ENCODE measurements at places on chromosomes 2 and 18.

- DNase-seq: no peak
These were observed 69.5 kb downstream of the TPGS2 start for GRCh38 chr18:36759167-36759776.

- DNase-seq: no peak
These were observed 79.8 kb upstream of the PIK3C3 start for GRCh38 chr18:41875094-41875780.

- no peak for DNase-seq
These were observed 1.5 kb downstream of the CACNB4 start for GRCh38 chr2:152097290-152097800.

DNA sequence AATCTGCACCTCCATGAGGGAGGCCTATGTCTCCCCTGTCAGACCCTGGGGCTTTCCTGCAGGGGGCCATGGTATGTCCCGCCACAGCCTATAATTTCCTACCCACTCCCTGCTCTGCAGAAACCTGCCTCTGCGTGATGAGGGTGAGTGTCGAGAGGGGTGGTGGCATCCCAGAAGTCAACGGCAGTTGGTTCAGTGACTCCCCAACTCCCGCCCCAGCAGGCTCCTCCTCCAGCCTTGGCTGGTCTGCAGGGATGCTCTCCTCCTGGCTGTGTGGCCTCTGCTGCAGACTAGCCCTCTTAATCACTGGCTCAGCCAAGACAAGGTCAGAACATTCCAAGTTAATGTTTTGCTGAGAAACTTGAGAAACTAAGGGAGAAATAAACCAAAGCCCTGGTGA is 13.3 kb downstream of the CELF4 start:
- DNase-seq: no peak

DNA sequence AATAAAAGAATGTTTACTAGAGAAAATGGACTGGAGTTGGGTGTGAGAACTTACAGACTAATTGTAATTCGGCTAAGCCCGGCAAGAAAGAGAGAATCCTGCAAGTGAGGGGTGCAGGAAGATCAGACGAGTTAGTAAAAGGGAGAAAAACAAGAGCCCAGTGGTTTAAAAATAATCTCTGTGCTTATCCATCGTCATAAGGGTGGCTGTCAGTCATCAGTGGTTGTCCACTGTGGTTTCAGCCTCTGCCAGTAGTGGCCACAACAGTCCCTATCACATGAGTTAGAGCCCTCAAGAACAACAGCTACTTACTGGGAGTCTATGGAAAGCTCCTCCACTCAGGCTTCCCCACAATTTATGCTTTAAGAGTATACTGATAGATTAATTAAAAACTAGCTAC is 239.8 kb downstream of the SETBP1 start:
- DNase-seq: no peak

DNA sequence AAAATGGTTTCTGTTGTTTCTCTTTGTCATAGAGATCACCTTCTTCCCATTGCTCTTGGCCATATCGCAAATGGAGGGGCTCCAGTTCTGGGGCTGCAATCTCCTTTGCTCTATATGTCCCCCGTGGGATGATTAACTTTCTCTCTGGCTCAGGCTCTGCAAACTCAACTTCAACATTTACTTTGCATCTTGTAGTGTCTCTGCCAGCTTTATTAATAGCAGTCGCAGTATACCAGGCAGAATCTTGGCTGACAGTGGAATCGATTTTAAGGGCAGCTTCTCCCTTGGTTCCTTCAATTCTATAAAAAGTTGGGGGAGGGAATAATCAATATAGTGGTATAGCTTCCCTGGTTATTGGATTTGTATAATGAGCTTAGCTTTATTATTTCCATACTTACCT is 30.5 kb downstream of the TTN start:
- DNase-seq: no peak

DNA sequence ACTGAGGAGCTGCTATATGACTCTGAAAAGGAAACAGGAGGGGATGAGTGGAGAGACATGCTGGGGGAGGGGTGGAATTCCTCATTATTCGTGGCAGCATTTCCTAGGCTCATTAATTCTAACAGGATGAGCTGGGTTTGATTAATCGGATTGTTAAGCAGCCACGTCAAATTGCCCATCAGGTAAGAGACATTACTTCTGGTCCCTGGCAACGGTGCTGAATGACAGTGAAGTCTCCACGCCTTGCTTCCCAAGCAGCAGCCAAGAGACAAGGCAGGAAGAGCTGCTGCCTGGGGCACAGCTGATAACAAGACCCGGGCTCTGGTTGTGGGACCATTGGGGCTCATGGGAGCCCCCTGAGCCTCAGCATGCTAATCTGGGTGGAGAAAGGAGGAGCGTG is 86.6 kb downstream of the MARCHF4 start:
- no peak for DNase-seq

DNA sequence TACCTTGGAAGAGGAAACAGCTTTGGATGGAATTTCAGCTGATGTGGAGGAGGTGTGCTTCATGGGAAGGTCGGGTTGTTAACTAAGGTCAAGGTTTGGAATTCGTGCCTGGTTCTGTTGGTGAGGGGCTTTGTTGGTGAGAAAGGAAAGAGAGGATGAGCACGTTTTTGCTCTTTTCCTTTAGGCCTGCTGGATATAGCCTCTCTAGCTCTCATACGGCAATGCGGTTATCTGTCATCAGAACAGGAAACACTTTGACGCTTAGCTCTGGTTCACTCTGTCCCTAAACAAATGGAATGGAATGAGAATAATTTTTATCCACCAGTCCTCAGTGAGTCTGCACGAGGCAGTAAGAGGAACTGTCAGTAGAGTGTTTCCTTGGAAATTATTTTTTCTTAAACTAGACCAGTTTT is 169.7 kb upstream of the NOSTRIN start:
- DNase-seq: no peak

DNA sequence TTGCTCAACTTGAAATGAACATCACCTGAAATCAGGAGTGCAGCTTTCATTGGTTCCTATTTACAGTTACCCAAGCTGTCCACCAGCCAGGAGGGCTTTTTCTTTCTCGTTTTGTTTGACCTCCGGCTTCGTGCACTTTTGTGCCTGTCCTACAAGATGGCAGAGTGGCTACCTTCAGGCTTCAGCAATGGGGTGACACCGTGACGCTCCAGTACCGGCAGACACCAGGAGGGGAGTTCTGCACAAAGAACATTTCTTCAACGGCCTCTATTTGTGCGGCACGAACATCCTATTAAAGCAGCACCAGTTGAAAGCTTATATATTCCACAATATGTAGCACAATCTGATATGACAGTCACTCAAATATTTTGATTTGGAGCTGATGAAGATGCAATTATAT is 18.3 kb downstream of the RNASEH1 start:
- DNase-seq: no peak

- no peak for DNase-seq
These were observed 98.6 kb downstream of the INSIG2 start for GRCh38 chr2:118186858-118187254.
